ENCODE measurements at places on chromosomes 5 and 9.

GRCh38 chr5:169415948-169416347, 115.0 kb upstream of the SLIT3 start:
- no peak for DNase-seq

GRCh38 chr5:160979385-160979784, 127.4 kb upstream of the ATP10B start:
- DNase-seq, result no peak

- no peak for DNase-seq
Observed at GRCh38 chr9:106532306-106533015, 330.5 kb upstream of the ZNF462 start.

GRCh38 chr9:131467214-131467935, 35.3 kb upstream of the POMT1 start:
- peak; percentile 33 for DNase-seq

DNA sequence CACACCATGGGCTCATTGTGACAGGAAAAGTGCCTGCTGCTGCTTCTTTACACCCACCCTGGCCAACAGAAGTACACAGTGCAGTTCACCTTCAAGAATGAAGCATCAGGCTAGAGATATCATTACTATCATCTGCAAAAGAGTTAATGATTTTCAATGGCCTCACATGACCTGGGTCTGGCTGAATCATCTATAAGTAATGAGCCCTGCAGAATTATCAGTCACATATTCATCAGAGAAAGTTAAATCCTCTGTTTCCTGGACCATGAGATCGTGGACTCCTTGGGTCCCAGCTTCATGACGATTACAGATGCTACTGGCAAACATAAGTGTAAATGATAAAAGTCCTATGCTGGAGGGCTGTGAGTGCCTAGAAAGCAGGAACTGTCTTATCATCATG, 8.3 kb downstream of the BAG1 start:
- no peak for DNase-seq

- DNase-seq, result no peak
Observed at GRCh38 chr5:160477266-160477970, 55.8 kb downstream of the PTTG1 start.

GRCh38 chr9:131609099-131609830, 63.9 kb downstream of the PRRT1B start:
- DNase-seq, result no peak

DNA sequence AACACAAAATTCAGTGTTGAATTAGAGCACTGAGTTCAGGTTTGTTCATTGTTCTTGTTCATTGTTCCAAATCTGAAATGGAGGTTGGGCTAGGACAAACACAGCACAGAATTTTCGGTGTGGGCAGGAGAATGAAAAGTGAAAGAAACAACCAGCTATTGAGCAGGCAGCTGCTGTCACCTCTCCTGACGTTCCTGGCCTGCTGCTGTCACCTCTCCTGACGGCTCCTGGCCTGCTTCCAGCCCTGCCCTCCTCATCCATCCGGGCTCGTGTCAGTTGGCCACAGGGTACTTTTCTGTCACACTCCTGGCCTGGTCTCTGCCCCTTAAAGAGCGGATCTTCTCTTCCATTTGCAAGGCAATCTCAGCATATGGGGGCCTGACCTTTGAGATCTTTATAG, 45.2 kb upstream of the CKMT2 start:
- DNase-seq, result no peak

DNA sequence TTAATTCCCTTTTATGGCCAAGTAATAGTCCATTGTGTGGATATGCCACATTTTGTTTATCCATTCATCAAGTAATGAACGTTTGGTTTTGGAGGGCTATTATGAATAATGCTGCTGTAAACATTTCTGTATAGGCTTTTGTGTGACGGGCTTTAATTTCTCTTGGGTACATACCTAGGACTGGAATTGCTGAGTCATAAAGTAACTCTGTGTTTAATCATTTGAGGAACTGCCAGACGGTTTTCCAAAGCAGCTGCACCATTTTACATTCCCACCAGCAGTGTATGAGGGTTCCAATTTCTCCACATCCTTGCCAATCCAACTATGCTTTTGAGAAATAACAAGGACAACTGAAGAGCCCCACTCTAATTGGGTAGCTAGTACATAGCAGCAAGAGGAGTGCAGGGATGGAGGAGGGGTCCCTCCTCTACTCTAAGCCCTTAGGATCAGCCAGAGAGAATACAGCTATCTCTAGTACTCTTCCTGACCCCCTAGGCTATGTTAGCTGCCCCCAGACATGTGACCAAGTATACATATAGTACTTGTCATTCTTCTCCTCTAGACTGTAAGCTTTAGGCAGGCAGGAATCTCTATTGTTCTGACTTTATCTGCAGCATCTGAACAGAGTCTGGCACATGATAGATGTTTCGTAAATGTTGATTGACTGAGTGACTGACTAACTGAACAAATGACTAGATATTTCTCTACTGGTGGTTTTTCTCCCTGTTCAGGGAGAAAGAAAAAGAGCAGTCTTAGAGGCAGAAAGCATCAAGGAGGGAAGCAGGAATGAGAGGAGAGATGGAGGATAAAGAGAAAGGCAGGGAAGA, 22.1 kb upstream of the MATR3 start:
- no peak for DNase-seq

- DNase-seq, result no peak
Observed at GRCh38 chr5:15904899-15905830, 274.4 kb downstream of the MARCHF11 start.

DNA sequence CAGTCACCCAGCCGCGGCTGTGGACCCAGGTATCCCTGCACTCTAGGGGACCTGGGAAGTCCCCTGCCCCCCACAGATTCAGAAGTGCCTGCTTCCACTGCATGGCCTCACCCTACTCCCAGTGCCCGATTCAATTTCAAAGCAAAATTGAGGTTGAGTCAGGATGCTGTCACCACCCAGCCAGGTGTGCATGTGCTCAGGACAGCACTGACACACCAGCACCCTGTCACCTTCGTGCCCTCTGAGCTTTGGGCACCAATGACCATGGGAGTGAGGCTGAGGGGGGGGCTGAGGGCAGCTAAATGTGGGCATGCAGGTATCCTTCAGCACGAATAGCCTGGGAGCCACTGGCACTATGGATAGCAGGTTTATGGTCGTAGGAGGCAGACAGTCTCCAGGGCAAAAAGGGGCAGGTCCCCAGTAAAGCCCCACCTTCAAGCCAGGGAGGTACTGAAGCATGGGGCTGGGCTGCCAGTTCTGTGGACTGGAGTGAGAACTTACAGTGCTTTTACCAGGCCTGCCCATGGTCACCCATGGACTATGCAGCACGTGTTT, 1151.6 kb upstream of the CDH6 start:
- no peak for DNase-seq

DNA sequence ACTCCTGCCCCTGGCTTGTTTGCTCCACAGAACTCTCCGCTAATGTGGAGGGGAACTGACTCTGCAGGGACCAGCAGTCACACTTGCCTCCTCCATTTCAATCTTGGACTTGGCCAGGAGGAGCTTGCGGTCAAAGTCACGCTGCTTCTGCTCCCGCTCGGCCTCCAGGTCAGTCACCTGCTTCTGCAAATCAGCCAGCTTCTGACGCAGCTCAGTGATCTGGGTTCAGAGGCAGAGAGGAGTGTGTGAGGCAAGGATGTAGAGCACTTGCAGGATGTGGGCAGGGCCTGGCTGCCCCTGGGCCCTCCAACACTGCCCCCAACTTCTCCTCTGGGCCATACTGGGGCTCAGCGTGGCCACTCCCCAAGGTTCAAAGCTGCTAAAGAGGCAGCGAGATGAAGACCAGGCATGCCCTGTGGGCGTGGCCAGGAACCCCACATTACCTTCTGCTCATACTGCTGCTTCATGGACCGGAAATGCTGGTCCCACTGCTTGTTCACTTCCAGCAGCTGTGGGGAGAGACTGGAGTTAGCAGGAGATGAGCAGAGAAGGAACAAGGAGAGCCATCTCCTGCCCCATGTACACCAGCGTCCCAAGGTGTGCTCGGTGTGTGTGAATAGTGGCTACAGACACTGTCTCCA, 22.2 kb downstream of the GPX3 start:
- no peak for DNase-seq

- DNase-seq, result no peak
Observed at GRCh38 chr5:2569774-2570542, 181.5 kb downstream of the IRX2 start.

- no peak for DNase-seq
Observed at GRCh38 chr5:177232761-177233160, 70.8 kb downstream of the RAB24 start.

DNA sequence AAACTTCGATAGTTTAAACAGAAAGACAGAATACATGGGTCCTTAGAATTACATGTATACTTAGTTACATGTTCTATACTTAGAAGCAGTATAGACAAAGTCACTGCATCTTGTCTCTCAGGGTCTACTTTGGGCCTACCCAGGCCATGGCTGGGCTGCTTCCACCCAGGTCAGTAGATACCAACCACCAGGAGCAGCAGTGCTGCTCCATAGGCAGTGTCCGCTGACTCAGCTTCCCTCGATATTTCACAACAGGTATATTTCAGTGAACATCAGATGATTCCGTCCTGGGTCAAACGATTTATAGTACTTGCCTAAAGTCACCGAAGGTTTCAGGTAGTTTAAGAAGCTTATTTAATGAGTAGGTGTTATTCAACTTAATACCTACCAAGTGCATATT, 18.0 kb downstream of the IARS1 start:
- no peak for DNase-seq

GRCh38 chr9:131503626-131504465, 1.1 kb downstream of the POMT1 start:
- DNase-seq, result peak; percentile 51

DNA sequence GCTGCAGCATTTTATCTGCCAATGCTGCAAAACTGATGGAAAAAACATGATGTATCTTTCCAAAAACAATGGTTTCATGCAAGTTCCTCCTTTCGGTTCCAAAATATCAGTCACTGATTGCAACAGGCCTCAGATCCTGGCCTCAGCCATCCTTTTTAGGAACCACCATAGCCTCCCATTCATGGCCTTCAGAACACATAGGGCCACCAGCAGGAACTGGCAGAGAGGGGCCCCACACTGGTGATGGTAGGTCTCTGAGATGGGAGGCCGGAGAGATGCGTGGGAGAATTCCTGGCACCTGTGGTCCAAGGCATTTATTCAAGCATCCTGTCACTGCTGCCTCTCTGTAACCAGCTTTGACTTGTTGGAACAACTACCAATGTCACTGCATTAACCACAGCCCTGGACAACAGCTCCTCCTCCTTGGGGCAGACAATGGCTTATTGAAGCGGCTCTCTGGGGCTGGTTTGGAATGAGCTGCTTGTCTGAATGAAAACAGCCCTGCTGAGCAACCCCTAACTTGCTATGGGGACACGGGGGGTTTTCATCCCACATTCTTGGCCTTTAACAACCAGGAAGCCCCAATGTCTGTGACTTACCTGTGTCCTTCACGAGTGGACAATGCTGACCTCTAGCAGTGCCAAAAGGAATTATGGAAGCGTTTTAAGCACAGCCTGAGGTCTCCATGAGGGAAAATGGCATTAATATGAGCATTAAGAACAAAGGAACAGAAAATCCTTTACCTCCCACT, 108.1 kb downstream of the LHFPL2 start:
- DNase-seq, result no peak

DNA sequence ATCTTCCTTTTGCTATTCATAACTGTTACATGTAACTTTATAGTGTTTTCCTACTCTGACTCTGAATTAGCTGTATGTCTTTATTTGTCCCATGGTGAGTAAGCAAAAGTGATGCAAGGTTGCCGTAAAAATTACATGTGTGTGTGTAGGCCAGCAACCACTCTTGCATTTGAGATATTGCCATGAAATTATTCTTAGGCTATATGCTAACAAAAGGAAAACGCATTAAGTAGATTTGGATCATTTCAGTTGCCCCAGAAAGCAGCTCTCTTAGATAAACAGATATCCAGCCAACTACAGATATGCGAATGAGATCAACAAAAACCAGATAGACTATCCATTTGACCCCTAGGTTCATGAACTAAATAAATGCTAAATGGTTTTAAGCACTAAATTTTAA, 73.6 kb downstream of the CYLC2 start:
- no peak for DNase-seq

DNA sequence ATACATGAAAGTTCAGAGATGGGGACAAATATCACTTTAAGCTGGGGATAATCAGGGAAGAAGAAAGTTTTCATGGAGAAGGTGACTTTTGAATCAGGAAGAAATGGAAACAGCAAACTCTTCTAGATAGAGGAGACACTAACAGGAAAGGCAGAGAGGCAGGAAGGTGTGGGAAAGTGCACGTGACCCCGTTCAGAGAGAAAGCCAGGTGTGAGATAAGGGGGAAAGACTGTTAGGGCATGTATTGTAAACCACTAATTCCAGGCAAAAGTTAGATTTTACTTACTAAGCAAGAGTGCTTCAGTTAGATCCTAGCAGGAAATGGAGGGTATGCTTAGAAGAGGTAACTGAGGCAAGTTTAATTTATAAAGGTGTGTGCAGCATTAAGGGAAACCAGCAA, 58.5 kb downstream of the PDCD1LG2 start:
- DNase-seq, result no peak

DNA sequence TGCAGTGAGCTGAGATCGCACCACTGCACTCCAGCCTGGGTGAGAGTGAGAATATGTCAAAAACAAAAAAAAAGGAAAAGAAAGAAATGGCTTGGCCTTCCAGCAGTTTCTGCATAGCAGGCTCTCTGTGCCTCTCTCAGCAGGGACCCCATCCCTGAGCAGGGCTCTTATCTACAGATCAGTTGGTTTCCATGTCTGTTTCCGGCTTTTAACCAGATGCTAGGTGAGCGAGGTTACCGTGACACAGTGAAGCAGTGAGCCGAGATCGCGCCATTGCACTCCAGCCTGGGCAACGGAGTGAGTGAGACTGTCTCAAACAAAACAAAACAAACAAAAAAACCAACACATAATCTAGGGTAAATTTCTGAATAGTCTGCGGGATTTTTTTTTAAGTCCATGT, 51.4 kb downstream of the COL5A1 start:
- no peak for DNase-seq

- no peak for DNase-seq
Observed at GRCh38 chr5:23234197-23234596, 273.2 kb upstream of the PRDM9 start.

GRCh38 chr5:38451074-38451725, 105.2 kb downstream of the LIFR start:
- DNase-seq, result peak; percentile 13

GRCh38 chr9:79657891-79658290, 86.1 kb downstream of the TLE4 start:
- no peak for DNase-seq

DNA sequence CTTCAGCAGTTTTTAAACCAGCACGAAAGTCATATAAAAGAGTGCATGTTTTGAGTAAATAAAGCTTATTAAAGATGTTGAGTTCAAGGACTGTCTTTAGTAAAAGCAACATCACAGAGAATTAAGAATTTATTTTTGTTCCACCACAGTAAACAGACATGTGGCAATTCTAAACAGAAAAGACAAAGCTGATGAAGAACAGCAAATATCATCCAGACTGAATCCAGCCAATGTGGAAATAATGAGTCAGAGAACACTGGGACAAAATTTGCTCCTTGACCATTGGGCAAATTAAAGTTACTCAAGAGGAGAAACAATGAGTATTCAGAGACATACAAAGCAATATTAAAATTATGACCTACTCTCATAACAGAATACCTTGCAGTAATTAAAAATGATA, 28.8 kb downstream of the OR2K2 start:
- no peak for DNase-seq
